AML-193 (cell line): ENCODE measurements at places on chromosomes 7 and 10.

DNA sequence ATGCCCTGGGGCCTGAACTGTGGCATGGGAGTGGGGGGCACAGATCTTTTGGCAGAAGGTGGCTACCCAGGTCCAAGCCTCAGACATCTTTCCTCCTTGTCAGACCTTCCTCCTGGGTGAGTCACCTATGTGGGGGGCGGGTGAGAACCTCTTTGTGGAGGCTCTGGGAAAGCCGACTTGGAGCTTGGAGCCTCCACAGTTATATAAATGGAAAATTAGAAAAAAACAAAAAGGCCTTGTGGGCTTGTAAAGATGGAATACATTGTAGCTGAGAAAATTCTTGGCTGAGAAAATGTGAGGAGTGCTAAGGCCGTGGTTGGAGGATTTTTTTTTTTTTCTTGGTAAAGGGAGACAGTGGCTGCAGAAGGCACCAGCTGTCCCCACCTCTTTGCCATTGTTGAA, 292.5 kb downstream of the CCDC3 start:
- no peak for DNase-seq

DNA sequence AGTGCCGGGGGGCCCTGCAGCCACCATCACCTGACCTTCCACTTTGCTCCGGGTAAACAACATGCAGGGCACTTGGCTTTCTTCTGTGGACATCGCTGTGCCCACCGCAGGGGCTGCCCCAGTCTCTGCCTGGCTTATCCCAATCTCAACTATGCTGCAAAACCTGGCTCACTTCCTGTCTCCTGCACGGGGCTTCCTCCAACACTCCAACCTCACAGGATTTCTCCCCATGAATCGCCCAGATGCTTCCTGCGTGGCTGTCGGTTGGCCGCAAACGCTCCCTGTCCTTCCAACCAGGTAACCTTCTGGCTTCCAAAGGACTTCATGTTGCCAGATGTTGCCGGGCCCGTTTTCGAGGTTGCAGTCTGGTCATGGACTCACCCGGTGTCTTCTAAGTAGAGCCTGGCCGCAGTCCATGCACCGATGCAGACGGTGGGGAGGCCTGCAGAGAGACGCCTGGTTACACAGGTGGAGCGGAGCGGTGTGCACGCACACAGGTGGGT, 109.0 kb downstream of the VIPR2 start:
- no peak for DNase-seq

GRCh38 chr7:8783229-8783628, 349.8 kb downstream of the NXPH1 start:
- DNase-seq, result no peak

DNA sequence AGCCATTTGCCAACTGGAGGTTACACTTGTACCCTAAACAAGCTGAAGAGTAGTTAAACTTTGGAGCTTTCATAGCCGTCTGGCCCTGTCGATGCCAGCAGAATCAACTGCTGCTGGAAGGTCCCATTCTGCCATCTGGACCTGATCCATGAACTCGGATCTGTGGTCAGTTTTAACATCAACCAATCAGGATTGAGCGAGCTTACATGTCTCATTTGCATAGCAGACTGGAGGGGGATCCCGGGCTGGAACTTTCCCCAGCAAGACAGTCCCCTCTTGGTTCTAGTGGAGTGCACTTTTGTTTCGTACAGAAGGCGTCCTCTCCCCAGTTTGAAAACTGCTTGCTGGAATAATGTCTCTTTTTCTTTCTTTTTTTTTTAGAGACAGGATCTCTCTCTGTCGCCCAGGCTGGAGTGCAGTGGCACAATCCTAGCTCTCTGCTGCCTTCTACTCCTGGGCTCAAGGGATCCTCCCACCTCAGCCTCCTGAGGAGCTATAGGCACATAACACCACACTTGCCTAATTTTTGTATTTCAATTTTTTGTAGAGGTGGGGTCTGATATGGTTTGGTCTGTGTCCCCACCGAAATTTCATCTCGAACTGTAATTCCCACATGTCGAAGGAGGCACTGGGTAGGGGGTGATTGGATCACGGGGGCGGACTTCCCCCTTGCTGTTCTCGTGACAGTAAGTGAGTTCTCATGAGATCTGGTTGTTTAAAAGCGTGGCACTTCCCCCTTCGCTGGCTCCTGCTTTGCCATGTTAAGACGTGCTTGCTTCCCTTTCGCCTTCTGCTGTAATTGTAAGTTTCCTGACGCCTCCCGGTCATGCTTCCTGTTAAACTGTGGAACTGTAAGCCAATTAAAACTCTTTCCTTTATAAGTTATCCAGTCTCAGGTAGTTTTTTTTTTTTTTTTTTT, 42.8 kb upstream of the SEPHS1 start:
- no peak for DNase-seq

DNA sequence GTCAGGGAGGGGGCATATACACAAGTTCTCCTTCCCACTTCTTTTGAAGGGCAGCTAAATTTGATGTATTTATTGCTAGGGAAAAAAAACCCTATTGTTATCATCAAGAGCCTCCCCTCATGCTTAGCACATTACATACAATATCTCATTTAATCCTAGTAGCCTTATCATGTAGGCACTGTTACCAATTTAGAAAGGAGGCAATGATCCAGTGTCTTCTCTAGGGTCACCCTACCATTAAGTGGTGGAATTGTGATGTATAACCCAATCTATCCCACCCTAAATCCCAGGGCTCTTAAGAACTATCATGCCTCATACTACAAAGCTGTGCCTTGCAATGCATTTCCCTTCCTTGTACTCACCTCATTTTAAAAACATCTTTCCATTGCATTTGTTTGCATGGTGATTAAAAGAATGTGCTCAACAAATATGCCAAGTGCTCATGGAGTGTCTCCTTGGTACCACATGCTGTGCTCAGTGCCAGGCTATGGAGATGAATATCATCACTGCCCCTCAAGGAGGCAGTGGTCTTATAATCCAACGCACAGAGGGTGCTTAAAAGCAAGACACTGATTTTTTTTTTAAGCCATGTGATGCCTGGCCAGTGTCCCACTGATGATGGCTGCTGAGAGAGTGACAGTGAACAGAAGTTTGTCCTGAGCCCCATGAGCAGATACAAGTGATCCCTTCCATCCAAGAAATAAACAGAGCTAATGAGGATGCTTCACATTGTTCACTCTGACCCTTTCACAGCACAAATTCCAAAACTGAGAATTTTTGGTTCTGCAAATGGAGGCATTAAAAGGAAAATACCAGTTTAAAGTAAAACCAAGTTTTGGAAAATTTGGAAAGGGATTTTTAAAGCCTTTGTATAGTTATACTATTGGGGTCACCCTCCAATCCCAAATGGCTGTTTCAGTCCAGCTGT, 98.2 kb downstream of the SORBS1 start:
- no peak for DNase-seq
